ENCODE measurements at places on chromosomes 11 and 22.

DNA sequence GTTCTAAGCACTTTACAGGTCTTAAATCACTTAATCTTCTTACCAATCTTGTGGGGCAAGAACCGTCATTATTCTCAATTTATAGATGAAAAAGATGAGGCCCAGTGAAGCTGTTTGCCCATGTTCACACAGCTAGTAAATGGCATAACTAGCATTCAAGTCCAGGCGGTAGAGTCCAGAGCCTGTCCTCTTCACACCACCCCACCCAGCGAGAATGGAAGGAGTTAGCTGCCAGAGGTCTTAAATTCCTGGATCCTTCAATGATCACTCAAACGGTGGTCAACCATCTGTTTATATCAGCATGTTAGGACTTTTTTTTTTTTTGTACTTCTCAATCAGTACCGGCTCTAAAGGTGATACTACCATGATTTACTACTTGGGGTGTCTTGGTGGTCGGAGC lies 43.3 kb downstream of the PARVA start:
- DNase-seq = no peak

DNA sequence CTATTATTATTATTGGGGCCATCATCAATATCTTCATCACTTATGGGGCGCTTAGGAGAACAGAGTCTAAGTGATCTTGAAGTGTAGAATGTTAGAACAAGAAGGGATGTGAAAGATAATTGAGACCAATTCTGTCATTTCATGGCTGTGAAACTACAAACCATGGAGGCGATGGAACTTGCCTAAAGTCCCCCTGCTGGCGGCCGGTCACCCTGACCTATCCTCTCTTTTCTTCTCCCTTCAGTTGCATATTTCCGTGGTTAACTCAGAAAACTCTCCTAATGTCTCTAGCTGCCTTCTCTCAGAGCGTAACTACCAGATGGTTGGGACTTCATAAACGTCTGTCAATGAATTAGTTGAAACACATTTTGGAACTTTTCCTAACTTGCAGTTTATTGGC lies 6.6 kb upstream of the OR4B1 start:
- no peak for DNase-seq

GRCh38 chr22:26041931-26042330 lies 127.3 kb upstream of the SEZ6L start:
- DNase-seq = no peak

DNA sequence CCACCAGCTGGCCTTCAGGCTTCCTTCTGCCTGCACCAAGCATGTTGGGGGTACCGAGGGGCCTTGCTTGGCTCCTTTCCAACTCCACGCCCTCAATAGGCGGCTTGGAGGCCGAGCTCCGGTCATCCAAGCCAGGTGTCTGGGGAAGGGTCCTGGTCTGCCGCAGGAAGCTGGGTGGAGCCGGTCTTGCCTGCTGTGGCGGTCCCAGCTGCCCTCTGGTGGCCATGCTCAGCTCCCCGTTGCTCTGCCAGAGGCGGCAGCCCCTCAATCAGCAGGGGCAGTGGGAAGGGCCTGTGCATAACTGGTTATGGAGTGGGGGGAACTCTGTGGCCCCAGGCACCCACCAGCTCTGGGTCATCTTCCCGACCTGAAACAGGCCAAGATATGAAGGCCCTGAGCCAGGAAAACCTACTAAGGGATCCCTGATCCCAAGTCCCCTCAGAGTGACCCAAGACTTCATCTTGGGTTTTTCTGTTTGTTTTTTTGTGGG lies 3.2 kb downstream of the ARVCF start:
- DNase-seq = no peak
